ENCODE measurements at places on chromosomes 3 and 15. TPM values are rescaled to one million over a fixed set of nuclear protein-coding genes. Genes with fewer than 3 reads are reported as not detected.

USF3 gene
- total RNA-seq = 7.7 TPM

SERINC4 gene
- under 0.01 TPM for total RNA-seq

TGM4 gene
- not detected for total RNA-seq

SLC15A2 gene
- total RNA-seq = under 0.01 TPM

KATNBL1 gene
- total RNA-seq = 53.8 TPM

ARGFX gene
- not detected for total RNA-seq

ATP8B4 gene
- 90.2 TPM for total RNA-seq

GRM7 gene
- total RNA-seq = not detected

APBA2 gene
- total RNA-seq = 10.0 TPM

PP2D1 gene
- not detected for total RNA-seq

EPB42 gene
- not detected for total RNA-seq

MEIS2 gene
- 73.0 TPM for total RNA-seq

CNTN6 gene
- 0.97 TPM for total RNA-seq

WWTR1 gene
- total RNA-seq = 47.7 TPM

MAPKBP1 gene
- total RNA-seq = 36.7 TPM

ECE2 gene
- not detected for total RNA-seq

KNG1 gene
- not detected for total RNA-seq

SCN5A gene
- 0.43 TPM for total RNA-seq

NMB gene
- total RNA-seq = 1.9 TPM

LSAMP gene
- total RNA-seq = 0.64 TPM

LNP1 gene
- total RNA-seq = 4.2 TPM

CLRN1 gene
- not detected for total RNA-seq

HYAL3 gene
- 2.3 TPM for total RNA-seq

C3orf85 gene
- not detected for total RNA-seq

CASR gene
- not detected for total RNA-seq

SEMA3G gene
- 0.32 TPM for total RNA-seq

TMEM40 gene
- total RNA-seq = not detected

SNTN gene
- not detected for total RNA-seq

TJP1 gene
- 103 TPM for total RNA-seq

CTXND1 gene
- not detected for total RNA-seq

CYB561D2 gene
- 22.5 TPM for total RNA-seq

PRICKLE2 gene
- 36.3 TPM for total RNA-seq
